ENCODE measurements at places on chromosomes 3 and 15. TPM values are rescaled to one million over a fixed set of nuclear protein-coding genes. Genes with fewer than 3 reads are reported as not detected.

DNA sequence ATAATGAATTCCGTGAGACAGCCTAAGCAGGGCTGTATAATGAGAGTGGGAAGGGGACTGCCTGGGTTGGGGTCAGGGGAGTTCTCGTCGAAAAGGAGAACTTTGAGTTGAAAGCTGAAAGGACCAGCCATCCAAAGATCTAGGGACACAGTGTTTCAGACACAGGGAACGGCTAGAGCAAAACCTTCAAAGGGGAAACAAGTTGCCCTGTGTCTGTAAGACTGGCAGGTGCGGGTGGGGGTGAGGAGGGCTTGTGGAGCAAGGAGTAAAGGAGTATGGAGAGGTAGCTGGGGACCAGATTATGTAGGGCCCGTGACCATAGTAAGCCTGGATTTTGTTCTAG, 1.3 kb upstream of the SRP14 start:
- no peaks in the 10 kb centered on the region for H3K27me3 ChIP-seq
- peaks cover 11% of the 10 kb centered on the region for H3K36me3 ChIP-seq
- no peak overlapping the region for H3K4me3 ChIP-seq

GRCh38 chr3:186255703-186256331, 106.2 kb downstream of the DGKG start:
- H3K4me3 ChIP-seq = no peak overlapping the region
- peaks cover 12% of the 10 kb centered on the region for H3K27me3 ChIP-seq
- no peak overlapping the region for H3K27ac ChIP-seq
- peak; percentile 67 for DNase-seq
- peaks cover 15% of the 10 kb centered on the region for H3K4me1 ChIP-seq
- no peaks in the 10 kb centered on the region for H3K36me3 ChIP-seq

GRCh38 chr15:68352401-68353062, 75.0 kb downstream of the FEM1B start:
- no peaks in the 10 kb centered on the region for H3K4me1 ChIP-seq
- H3K36me3 ChIP-seq = no peaks in the 10 kb centered on the region
- H3K4me3 ChIP-seq = no peak overlapping the region
- no peak for DNase-seq

Gene CPN2
- total RNA-seq = not detected

- no peaks in the 10 kb centered on the region for H3K4me1 ChIP-seq
- H3K27ac ChIP-seq = no peak overlapping the region
- H3K4me3 ChIP-seq = no peak overlapping the region
- no peak for DNase-seq
- peaks cover 15% of the 10 kb centered on the region for H3K36me3 ChIP-seq
- no peaks in the 10 kb centered on the region for H3K27me3 ChIP-seq
Observed at GRCh38 chr3:132713977-132714727, 8.1 kb downstream of the NPHP3 start.

GRCh38 chr3:171226794-171227193, 200.3 kb upstream of the SLC2A2 start:
- no peaks in the 10 kb centered on the region for H3K27me3 ChIP-seq
- H3K4me1 ChIP-seq = no peaks in the 10 kb centered on the region
- no peak overlapping the region for H3K27ac ChIP-seq
- H3K36me3 ChIP-seq = no peaks in the 10 kb centered on the region

- no peaks in the 10 kb centered on the region for H3K36me3 ChIP-seq
- H3K4me1 ChIP-seq = peaks cover 8% of the 10 kb centered on the region
- no peak for DNase-seq
- no peak overlapping the region for H3K4me3 ChIP-seq
Observed at GRCh38 chr3:136893848-136894443, 31.9 kb downstream of the NCK1 start.

Gene PP2D1
- total RNA-seq = not detected

GRCh38 chr15:50825946-50826345, 60.4 kb upstream of the SPPL2A start:
- H3K27me3 ChIP-seq = no peaks in the 10 kb centered on the region
- H3K27ac ChIP-seq = no peak overlapping the region
- no peak for DNase-seq
- no peak overlapping the region for H3K4me3 ChIP-seq
- H3K4me1 ChIP-seq = no peaks in the 10 kb centered on the region

- H3K36me3 ChIP-seq = no peaks in the 10 kb centered on the region
- peak overlapping the region; percentile 30 for H3K27ac ChIP-seq
- H3K4me1 ChIP-seq = peaks cover 27% of the 10 kb centered on the region
- H3K27me3 ChIP-seq = peaks cover 91% of the 10 kb centered on the region
- peak overlapping the region; percentile 29 for H3K4me3 ChIP-seq
Observed at GRCh38 chr3:62415312-62415801, 42.0 kb upstream of the FEZF2 start.
